HCT116 (cell line): ENCODE measurements at places on chromosomes 5 and 9. TPM values are rescaled to one million over a fixed set of nuclear protein-coding genes. Genes with fewer than 3 reads are reported as not detected.

GRCh38 chr9:124369231-124369797 is 45.9 kb downstream of the PSMB7 start:
- DNase-seq, result no peak

GRCh38 chr9:108104991-108105390 is 615.4 kb upstream of the KLF4 start:
- no peak for DNase-seq

GNPDA1 gene
- total RNA-seq, result 45.6 TPM

- no peak for DNase-seq
Observed at GRCh38 chr9:77605449-77606220, 42.5 kb downstream of the GNA14 start.

GRCh38 chr5:55402199-55402598 is 94.4 kb downstream of the MTREX start:
- no peak for DNase-seq

DNA sequence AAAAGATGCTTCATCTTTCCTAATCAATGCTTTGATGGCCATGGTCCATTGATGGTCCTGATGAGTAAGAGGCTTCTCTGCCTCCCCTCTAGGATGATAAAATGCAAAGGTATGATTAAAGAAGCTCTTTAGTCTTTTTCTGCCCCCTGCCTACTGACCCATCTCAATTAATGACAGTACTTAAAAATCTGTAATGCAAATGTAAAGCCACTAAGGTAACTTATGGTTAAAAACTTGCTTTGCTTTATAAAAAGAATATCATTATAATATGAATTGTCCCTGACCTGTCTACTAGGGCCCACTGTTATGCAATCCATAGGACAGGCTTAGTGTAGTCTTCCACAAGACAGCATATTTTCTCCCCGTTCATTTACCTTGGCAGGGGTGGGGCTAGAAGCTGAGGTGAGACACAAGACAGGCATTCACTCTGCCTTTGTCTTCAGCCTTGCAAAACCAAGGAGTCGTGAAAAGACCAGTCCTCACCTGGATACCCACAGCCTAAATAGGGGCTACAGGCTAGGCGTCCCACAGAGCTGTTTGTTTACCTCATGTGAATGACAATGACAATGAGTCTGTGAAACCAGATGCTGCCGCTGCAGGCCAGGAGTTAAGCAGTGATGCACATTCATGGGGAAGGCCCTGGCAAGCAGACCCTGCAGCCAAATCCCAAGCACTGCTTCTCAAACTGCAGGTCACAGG is 60.4 kb downstream of the BNC2 start:
- no peak for DNase-seq

DNA sequence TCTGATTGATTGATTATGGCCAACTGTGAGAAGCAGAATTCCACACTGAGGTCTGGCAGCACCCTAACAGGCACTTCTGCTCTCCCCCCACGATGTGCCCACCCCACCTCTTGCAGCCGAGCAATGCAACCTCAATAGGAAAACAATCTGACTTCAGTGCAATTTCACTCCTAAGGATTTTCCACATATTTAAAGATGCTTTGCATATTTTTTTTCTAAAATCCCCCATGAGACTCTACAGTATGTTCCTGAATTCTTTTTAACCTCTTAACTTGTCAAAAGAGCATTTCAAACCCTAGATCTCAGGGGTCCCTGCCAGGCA is 243.1 kb downstream of the AUH start:
- DNase-seq, result no peak

TXNDC8 gene
- not detected for total RNA-seq

DNA sequence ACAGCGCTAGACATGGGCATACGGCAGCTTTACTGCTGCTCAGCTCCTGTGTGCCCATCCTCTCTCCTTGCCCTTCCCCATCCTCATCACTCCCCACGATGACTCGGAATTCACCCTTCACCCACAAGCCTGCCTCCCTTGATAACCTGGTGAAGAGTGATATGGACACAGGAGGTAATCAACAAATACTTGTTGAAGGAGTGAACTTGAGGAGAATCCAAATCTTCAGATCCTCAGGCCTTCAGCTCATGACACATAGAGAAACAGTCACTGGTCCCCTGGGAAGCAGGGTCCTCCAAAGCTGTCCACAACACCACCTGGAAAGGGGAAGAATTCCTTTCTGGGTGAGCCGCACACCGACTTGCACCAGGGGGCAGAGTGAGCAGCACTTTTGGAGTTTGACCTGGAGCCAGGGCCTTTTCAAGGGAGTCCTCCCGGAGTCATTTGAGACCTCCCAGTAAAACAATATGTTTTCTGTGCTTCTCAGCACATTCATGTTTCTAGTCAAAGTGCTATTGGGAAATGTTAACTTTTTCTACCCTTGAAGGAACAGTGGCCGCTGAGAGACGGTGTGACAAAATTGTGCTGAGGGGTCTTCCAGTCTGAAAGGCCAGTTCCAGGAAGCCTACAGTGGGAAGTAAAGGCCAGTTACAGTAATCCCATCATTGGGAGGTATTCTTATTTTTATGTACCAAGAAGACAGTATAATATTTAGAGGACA is 332.3 kb downstream of the CWC27 start:
- DNase-seq, result peak; percentile 22

JAKMIP2 gene
- not detected for total RNA-seq

FAM170A gene
- 0.39 TPM for total RNA-seq

- no peak for DNase-seq
Observed at GRCh38 chr5:65778126-65778525, 56.1 kb downstream of the NLN start.

- no peak for DNase-seq
Observed at GRCh38 chr5:120568711-120569110, 104.6 kb downstream of the PRR16 start.

DAB2 gene
- total RNA-seq, result 5.5 TPM

DNA sequence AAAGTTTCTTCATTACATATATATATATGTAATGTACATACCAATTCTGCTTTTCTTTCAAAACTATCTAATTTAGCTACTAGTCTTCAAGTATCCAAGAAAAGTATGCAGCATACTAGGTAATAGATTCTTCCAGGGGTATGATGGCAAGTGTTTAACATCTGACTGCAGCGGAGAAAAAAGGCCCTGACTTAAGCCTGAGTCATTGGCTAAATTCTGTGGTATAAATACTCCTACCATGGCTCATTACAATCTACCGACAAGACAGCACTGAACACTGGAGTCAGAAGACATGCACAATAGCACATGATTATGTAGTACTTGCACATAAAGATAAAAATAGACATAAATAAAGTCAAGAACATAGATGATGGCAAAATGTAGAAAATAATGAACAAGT is 439.9 kb downstream of the BRINP1 start:
- no peak for DNase-seq

DNA sequence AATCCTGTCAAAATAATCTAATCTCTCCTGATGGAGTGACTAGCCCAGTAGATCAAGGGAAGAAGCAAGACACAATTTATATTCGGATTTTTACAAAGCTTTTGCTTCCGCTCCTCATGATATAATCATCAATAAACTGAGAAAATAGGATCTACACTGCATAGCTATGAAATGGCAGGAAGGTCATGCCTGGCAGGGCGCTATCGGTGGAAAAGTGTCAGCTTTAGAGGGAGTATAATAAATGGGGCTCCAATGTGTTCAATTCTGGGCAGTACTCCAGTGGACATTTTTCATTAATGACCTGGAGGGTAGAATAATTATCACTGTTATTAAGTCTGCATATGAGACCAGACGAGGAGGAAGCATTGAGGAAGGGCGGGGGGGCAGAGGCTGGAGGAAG is 1013.3 kb upstream of the DMAC1 start:
- DNase-seq, result no peak

ANKRD34B gene
- not detected for total RNA-seq

CREBRF gene
- total RNA-seq, result 7.7 TPM

GRCh38 chr9:69204849-69205248 is 30.8 kb downstream of the TJP2 start:
- DNase-seq, result no peak

TGFBI gene
- total RNA-seq, result 0.64 TPM
